ENCODE measurements at places on chromosomes 11 and 22. TPM values are rescaled to one million over a fixed set of nuclear protein-coding genes. Genes with fewer than 3 reads are reported as not detected.

Gene SRSF8
- 29.1 TPM for total RNA-seq

Gene NELL1
- total RNA-seq, result not detected

Gene EXT2
- 83.1 TPM for total RNA-seq

Gene VSIG10L2
- total RNA-seq, result not detected

Gene DDI1
- total RNA-seq, result not detected
